ENCODE measurements at places on chromosomes 6 and 20.

DNA sequence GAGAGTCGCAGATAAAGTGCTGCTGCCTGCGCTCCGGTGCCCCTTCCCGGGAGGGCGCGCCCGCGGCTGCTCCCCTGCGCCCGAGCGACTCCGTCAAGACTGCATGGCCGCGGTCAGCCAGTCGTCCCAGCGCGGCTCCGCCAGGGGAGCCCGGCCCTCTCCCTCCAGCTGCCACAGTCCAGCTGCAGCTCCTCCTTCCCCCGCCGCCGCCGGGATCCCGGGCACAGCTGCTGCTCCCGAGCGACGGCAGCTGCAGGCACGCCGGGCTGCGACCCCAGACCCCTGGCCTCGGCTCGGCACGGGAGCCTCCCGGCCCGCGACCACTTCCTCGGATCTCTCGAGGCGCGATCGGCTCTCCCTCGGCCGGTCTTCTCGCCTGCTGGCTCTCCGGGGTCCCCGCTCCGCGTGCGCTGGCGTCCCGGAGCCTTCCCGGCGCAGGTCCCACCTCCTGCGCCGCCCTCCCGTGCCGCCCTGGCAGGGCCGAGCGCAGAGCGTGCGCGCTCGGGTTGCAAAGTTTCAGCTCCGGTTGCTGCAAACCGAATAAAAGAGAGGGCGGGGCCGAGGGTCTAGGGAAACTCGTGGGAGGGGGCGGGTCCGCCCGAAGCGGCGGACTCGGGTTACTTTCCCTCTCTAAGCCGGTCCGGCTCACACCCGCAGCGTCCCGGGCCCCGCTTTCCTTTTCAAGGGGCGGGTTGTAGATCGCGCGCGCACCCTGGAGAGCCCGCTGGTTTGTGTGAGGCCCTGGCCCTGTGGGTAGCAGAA, at the start of gene CNKSR3:
Gene CNKSR3 (minus strand): TSS at position 542 of the 762 bp plus-strand sequence. CDS start 571 bp downstream, outside the sequence.
- DNase-seq: peak; percentile 96

GRCh38 chr6:79168695-79168980, 65.8 kb downstream of the HMGN3 start:
- DNase-seq: peak; percentile 47

- no peak for DNase-seq
These were observed 4.0 kb downstream of the STK4 start for GRCh38 chr20:44970243-44970757.

DNA sequence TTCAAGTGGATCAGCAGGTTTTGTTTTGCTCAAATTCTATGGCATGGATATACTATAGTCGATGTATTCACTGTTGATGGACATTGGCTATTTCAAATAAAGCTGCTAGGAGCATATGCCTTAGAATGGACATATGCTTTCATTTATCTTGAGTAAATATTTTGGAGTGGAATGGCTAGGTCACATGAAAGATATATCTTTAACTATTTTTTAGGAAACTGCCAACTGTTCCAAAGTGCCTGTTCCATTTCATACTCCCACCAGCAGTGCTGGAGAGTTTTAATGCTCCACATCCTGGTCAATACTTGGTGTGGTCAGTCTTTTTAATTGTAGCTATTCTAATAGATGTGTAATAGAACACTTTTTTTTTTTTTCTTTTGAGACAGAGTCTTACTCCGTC, 81.1 kb upstream of the PIM1 start:
- DNase-seq: no peak

DNA sequence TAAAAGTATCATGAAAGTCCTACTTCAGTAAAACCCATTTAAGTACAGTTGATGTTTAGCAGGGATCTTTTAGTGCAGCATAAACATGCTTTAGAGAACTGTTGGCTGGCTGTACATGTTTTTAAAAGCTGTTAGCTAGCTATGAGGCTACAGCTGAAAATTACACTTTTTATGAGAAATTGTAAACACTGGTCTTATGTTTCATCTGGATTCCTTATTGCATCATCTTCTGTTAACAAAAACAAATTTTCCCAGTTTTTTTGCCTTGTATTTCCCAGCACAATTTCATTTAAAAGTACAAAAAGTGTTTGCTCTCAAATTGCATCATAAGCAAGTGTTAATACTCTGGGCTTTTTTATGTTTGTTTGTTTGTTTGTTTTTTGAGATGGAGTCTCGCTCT, 18.3 kb upstream of the HLA-E start:
- no peak for DNase-seq

DNA sequence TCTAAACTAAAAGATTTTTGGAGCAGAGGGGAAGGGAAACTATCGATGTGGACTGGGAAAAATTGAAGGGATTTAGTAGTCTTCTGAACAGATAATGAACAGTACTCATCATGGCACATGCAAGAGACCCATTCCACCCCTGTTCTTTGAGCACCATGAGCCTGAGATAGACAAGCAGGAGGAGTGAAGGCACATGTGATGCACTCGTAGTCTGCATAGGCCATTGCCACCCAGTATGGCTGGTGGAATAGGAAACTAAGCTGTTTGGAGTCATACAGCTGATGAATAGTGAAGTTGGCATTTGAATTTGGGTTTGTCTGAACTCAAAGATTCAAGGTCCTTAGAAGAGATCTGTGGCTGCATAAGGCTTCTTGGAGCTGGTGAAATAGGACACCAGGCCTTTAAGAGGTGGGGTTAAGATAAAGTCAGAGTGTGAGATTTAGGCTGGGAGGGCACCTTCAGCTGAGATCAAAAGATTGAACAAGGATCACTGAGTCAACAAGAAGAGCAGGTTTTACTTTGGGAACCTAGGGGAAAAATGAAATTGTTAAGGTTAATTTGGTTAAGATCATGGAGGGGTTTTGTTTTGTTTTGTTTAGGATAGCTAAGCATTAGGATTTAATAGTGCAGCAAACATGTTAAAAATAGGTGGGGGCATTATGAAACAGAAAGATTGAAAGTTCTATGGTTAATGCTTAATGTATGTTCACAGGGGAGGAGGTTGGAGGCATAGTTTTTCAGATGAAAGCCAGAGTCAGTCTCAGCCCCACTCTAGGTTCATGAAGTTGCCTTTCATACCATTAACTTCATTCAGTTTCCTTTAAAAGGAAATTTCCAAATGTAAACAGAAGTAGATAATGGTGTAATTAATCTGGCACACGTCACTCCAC, 148.8 kb downstream of the ARID1B start:
- no peak for DNase-seq

GRCh38 chr6:81847866-81848265, 95.4 kb upstream of the TENT5A start:
- DNase-seq: no peak

- no peak for DNase-seq
These were observed 16.2 kb upstream of the SNX9 start for GRCh38 chr6:157806856-157807215.
